ENCODE measurements at places on chromosomes 5 and 9. TPM values are rescaled to one million over a fixed set of nuclear protein-coding genes. Genes with fewer than 3 reads are reported as not detected.

Gene IL4
- 0.72 TPM for total RNA-seq

Gene IL31RA
- not detected for total RNA-seq

Gene FBP2
- total RNA-seq, result not detected

Gene HTR4
- total RNA-seq, result not detected

Gene FAM200C
- total RNA-seq, result 0.97 TPM

Gene PIP5KL1
- total RNA-seq, result 1.7 TPM

Gene ST8SIA4
- total RNA-seq, result 34.1 TPM

Gene STK32A
- not detected for total RNA-seq

Gene PCDHB9
- total RNA-seq, result not detected

Gene FGFR4
- total RNA-seq, result 1.3 TPM

Gene PCDHB15
- not detected for total RNA-seq

Gene RNF224
- total RNA-seq, result not detected

Gene PANK3
- total RNA-seq, result 60.6 TPM

Gene PCDHA6
- total RNA-seq, result not detected

Gene MZB1
- total RNA-seq, result 14.4 TPM

Gene PCDHGC4
- not detected for total RNA-seq

Gene ROR2
- not detected for total RNA-seq

DNA sequence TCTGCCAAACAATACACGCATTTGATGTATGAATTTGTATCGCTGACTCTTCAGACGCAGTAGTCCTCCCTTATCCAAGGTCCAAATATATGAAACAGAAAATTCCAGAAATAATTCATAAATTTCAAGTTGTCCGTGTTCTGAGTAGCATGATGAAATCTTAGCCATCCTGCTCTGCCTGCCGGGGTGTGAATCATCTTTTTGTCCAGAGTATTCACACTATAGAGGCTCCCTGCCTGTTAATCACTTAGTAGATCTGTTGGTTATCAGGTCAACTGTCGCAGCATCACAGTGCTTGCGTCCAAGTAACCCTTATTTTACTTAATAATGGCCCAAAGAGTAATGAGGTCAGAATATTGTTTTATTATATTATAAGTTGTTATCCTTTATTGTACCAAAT lies 268.1 kb downstream of the DOCK8 start:
- DNase-seq, result no peak

GRCh38 chr5:174532455-174533453 lies 191.6 kb upstream of the MSX2 start:
- peak; percentile 15 for DNase-seq

- peak; percentile 12 for DNase-seq
Measured at GRCh38 chr5:542319-543311, 18.4 kb upstream of the SLC9A3 start.

- DNase-seq, result no peak
Measured at GRCh38 chr5:143274952-143275351, 128.5 kb downstream of the NR3C1 start.

GRCh38 chr5:92662741-92663140 lies 918.3 kb downstream of the NR2F1-AS1 start:
- DNase-seq, result no peak

DNA sequence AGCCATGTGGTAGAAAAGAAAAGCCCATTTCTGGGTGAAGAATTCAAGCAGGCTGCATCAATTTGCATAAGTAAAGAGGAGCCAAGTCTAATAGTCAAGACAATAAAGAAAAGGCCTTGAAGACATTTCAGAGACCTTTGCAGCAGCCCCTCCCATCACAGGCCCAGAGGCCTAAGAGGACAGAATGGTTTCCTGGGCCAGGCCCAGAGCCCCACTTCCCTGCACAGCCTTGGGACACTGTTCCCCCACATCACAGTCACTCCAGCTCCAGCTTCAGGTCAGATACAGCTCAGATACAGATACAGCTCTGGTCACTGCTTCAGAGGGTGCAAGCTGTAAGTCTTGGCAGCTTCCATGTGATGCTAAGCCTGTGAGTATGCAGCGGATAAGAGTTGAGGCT lies 29.1 kb downstream of the PLGRKT start:
- no peak for DNase-seq

- DNase-seq, result no peak
Measured at GRCh38 chr9:107703651-107704050, 214.1 kb upstream of the KLF4 start.

DNA sequence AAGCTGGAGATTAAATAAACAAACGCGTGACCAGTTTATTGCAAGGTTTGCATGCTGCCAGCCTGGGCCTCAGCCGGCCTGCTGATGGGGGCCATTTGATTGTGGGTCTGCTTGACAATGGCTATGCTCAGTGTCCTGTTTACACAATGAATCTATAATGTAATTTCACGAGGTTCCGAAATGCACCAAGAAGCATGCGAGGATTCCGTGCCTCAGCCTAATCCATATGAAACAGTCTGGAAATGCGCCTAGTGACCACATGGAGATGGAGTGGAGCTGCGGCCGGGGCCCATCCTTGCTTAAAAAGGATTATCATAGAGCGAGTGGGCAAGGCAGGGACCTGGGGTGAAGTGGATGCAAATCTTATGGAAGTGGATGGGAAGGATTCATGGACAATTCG lies 382.4 kb downstream of the CDK5RAP2 start:
- DNase-seq, result no peak

DNA sequence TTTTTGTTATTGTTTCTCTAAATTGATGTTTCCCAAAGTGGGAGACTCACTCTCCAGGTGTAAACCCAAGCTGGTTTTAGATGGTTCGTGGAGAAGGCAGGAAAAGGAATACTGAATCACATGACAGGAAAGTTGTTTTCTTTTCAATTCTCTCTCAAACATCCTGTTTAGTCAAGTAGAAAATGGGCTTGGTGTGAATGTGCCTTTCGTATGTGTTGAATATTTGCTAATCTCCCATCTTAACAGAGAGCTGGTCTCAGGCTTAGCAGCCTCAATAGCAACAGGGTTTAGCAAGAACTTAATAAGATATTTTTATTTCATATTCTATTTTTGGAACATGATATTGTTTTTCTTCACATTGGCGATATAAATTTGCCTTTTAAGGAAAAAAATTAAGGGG lies 119.7 kb downstream of the INSYN2B start:
- no peak for DNase-seq

GRCh38 chr9:75907329-75907728 lies 16.9 kb downstream of the PCSK5 start:
- DNase-seq, result no peak

GRCh38 chr9:126938327-126938726 lies 23.7 kb downstream of the RALGPS1 start:
- no peak for DNase-seq

DNA sequence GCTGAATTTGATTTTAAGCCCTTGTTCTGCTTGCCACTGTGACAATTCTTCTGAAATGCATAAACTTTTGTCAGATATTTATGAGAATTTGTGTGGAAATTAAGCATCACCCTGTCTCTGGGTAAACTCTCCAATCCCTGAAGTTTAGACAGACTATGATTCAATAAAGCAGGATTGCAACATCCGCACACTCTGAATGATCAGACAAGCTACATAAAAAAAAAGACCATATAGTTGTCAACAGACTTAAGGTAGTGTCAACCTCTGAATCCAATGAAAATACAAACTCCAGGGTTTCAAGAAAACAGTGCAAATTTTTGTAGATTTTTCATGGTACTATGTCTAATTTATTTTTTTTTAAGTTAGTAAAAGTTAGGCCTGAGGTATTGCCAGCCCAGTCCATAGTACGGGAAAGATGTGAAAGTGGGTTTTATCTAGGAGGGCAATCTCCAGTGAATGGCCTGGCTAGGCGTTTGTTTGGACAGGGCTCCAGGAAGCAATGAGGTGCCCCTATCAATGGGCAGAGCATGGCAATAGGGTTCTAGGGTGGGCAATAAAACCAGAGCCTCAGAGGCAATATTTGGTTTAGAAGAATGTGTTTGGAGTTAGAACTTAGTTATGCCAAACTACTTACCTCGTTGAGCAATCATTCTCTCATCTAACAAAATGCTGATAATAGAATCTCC lies 762.6 kb upstream of the SEMA6A start:
- DNase-seq, result no peak

DNA sequence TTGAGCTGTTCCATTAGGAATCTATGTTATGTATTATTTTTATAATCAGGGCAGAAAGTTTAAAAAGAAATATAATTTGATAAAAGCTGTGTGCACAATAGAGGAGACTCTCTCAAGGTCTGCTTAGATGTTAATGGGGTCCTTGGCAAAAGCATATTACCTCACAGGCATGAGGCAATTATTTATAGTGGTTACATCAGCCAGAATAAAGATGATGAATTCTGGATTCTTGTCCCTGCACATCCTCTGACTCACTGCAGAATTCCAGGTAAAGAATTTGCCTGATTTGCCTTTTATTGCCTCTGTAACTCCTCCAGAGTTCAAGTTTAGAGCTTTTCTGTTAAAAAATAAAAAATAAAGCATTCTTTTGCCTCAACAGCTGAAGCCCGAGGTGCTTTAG lies 253.6 kb downstream of the MAST4 start:
- DNase-seq, result no peak

- DNase-seq, result no peak
Measured at GRCh38 chr5:2887481-2888348, 136.2 kb upstream of the IRX2 start.

DNA sequence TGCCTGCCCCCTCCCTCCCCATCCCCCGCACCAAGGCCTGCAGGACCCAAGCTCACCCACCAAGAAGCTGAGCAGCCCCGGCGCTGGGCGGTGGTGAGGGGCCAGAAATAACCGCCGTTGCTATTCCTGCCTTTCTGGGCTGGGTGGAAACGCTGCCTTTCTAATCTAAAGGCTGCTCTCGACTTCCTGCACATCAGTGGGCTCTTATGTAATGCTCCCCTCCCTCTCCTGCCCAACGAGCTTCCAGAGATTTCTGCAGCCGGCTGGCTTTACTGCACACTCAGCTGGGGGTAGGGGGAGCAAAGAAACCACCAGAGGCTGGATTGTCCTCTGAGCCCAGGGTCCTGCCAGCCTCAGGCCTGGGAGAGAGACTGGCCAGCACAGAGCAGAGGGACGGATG lies 6.9 kb upstream of the EGR1 start:
- DNase-seq, result no peak

- no peak for DNase-seq
Measured at GRCh38 chr5:8050616-8051175, 181.7 kb downstream of the MTRR start.

DNA sequence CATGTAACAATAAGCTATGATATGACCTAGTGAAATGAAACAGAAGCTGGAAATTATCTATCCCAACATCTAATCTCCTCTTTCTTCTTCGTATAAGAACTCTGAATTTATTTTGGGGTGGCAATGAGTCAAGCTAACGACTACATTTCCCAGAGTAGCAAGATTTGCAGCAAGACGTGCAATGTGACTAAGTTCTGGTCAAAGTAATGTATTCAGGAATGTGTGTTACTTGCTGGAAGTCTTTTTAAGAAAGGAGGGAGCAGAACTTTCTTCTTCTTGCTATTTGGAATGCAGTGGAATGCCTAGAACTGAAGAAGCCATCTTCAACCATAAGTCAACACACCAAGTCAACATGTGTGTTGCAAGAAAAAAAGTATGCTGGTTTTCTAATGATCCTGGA lies 406.6 kb upstream of the MEF2C start:
- no peak for DNase-seq

DNA sequence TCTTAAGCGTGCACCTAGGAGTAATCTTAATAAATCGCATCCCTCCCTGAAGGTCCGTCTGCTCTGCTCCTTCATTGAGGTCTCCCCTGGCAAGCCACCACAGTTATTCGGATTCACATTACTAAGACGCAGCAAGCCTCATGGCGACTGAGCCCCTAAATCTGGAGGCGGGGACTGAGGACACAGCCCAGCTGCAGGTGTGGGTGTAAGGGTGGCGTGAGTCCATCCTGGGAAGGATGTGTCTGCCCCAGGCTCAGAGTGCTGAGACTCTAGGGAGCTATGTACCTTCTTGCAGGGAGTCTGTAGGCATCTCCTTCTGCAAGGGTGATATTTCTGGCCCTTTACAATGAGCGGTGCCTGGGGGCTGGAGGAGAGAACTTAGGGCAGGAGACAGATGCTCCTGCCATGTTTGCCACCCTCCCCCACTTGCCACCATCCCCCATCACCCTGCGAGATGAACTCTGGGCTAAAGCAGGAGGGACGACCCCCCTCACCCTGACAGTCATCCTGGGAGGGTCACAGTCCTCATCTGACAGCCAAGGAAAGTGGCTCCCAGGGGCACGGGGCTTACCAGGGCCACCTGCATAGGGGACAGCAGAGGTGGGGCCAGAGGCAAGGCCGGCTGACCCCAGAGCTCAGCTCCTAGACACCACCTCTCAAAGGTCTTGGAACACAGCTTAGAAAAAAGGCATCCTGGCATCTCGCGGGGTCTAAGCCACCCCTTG lies 76.4 kb upstream of the FCN1 start:
- no peak for DNase-seq

DNA sequence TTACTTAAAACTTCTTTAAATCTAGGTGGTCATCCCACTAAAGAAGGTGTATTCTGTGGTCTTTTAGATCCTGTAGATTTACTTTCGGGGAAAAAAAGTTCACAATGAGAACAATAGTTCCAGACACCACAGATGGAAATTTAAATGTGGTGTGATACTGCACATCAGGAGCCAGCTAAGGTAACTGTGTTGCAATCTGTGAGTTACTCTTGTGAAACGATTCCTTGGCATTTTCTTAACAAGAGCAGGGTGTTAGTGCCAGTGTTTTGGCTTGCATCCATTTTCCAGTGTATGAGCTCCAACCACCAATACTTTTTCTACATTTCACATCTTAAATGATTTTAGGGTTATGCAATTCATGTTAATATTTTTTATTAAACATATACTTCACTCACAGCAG lies 674.5 kb downstream of the CETN3 start:
- DNase-seq, result no peak

GRCh38 chr9:88359974-88360373 lies 28.3 kb upstream of the SPIN1 start:
- no peak for DNase-seq

- DNase-seq, result no peak
Measured at GRCh38 chr9:78351816-78352215, 54.9 kb downstream of the PSAT1 start.

DNA sequence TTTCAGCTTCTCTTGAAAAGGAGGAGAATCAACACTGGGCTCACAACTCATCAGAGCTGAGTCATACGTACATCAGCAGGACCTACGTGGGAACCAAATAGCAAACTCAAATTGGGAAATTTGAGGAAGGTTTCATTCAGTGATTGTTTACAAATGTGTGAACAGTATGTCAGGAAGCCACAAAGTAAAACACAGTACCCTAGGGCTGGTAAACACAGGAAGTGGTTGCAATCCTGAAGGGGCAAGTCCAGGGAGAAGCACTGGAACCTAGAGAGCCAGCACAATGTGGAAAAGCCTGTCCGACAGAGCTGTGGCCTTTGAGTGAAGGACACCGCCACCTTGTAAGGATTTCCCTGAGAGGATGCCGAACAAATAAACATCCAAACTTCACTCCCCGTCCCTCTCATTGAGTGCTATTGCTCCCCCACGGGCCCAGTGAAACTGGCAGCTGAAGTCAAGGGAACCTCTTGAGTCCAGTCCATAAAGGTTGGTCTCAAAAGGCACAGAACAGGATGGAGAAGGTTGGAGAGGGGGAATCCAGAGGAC lies 26.7 kb upstream of the RICTOR start:
- no peak for DNase-seq

- no peak for DNase-seq
Measured at GRCh38 chr5:39767916-39768315, 343.1 kb upstream of the DAB2 start.

Data from activated CD8-positive, alpha-beta T cell treated with anti-CD3 and anti-CD28 coated beads for 36 hours (primary cell).